ENCODE measurements at places on chromosomes 1 and 21.

DNA sequence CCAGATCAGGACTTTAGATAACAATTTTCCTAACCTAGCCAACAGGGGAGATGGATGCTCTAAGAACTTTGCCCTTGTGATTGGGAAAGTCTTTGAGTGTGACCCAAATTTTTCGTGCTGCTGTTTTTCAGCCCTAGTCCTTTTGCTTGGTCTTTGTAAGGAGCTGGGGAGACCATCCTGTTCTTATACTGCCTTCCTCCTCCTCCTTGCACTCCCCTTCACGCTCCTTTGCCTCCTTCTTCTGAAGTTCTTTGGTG lies 5.7 kb downstream of the KCNQ4 start:
- DNase-seq = no peak

GRCh38 chr1:37513795-37514349 lies 694 bp downstream of the MEAF6 start:
- DNase-seq = no peak

- DNase-seq = no peak
These were observed 211.1 kb downstream of the NPHP4 start for GRCh38 chr1:5781079-5781478.

DNA sequence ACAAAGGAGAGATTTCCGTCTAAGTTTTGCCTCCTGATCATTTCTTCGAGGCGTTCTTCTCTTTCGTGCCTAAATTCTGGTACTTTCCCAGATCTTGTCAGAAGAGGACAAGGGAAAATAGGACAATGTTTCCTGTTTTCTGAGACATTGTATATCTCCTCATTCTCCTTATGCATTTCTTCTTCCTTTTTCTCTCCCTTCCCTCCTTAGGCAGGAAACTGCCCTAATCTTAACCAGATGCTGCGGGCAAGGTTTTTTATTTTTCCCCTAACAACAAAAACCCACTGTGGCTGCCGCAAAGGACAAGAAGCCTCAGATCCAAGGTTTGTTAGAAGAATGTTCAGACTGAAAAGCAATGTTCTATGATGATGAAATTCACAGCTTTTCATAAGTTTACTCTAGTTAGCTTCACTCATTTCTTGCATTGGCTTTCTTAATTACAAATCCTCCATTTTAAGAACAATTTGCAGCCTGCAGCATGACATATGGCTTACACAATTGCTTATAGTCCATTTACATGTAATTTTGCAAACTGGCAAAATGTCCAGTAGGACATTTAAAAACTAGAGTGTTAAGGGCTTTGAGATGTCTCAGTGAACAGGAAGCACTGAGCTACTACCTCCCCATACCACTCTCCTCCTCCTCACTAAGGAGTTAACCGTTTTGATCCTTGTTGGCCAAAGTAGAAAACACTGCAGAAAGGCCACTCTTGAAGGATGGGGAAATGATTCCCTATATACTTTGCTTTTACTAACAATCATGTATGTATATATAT lies 624 bp downstream of the CTSK start:
- no peak for DNase-seq

DNA sequence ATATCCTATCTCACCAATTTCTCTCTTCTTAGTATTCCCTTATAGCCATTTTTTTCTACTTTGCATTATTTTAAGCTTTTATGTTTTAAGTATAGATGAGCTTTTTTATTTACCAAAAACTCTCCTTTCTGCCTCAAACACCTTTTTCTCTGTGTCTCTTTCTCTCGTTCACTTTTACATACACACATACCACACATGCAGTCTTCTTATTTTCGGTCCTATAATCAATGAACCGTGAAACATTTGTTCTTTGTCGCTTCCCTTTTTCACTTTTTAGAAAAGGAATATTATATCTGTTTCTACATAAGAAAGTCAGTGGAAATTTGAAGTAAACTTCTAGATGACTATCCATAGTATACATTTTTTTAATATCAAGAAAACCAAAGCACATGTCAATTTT lies 183.2 kb downstream of the MRPL39 start:
- no peak for DNase-seq

DNA sequence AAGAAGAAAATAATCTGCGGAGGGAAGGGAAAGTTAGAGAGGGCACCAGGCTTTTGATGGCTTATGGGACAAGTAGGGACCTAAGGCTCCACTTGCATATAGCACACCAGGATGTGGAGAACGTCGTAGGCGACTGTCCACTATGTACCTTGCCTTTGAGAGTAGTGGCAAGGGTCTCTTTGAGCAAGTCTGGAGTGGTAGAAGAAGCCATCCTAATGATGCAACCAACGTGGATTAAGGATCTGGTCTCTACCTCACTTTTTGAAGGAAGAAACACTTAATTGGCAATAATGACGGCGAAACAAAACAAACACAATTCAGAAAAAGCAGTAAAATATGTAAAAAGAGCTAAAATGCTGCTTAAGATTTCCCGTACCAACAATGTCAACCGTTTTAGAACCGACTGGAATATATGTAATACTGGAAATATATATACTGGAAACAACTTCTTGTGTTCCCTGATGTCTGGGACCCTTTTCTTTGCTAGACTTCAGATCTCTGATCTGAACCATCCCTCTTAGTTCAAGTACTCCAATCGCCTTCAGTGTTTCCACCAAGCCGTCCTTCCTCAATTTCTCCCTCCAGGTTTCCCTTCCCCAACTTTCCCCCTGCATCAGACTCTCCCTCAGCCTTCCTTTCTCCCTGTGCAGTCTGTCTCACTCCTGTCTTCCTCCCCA lies 821 bp upstream of the KHDRBS1 start:
- DNase-seq = no peak

GRCh38 chr1:150066838-150067183 lies 765 bp upstream of the VPS45 start:
- DNase-seq = no peak

GRCh38 chr1:94542088-94542870 lies 720 bp upstream of the F3 start:
- DNase-seq = no peak

DNA sequence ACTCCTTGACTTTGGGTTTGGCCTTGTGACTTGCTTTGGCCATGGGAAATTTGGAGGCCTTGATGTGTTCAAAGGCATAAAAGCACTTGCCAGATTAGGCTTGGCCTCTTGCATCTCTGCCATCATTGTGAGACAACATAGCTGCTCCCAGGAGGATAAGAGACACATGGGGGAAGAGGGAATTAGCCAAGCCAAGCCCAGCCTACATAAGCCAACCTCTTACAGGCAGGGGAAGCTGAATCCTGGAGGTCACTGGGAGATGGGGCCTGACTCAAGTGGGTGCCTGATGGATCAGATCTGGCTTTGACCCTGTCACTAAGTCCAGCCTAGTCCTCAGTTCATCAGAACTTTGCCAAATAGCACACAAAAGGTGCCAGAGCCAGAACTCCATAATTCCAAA lies 37.6 kb upstream of the HMGB4 start:
- DNase-seq = no peak

DNA sequence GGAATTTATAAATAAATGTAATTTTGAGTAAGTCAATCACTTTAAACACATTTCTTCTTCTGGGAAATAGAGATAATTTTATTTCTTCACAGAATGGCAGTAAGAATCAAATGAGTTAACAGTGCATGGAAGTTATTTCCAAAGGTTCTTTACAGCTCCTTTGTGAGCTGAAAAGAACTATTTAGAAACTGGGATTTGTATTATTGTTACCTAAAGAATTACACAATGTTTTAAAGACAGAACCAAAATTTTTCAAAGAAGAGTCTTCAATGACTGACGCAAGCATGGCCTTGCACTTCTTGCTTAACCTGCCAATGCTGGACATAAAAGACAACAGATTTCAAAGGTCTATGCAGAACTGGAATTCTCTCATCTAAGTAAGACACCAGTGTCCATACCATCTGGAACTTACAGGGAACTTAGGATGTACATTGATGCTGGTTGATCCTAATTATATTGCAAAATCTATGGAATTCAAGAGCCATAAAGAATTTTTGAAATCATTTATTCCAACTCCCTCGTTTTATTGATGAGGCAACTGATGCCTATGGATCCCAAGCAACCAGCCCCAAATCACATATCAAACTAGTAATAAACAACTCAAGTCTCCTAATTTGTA lies 2.7 kb downstream of the COLGALT2 start:
- no peak for DNase-seq

GRCh38 chr1:27951396-27951795 lies 8.4 kb upstream of the XKR8 start:
- no peak for DNase-seq

- no peak for DNase-seq
These were observed 15.3 kb upstream of the ZNF644 start for GRCh38 chr1:91036894-91037829.

GRCh38 chr1:97334454-97334853 lies 586.4 kb downstream of the DPYD start:
- DNase-seq = no peak

DNA sequence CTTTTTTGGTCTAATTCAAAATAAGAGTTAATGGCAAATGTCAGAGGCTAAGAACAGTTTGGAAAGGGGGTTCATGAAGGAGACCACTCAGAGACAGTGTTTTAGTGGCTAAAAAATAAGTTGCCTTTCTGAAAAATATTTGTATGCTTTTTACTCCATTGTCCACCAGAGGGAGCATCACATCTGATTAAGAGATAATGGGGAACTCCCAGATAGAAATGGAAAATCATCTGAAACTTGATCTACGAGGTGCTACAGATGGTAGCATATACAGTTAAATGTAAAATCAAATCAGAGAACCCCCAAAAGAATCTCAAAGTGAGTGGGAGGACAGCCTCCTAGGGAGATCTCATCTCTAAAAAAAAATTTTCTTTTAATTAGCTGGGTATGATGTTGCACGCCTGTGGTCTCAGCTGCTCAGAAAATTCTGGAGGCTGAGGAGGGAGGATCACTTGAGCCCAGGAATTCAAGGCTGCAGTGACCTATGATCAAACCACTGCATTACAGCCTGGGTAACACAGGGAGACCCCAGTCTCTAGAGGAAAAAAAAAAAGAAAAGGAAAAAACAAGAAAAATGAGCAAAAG lies 9.7 kb downstream of the SMYD3 start:
- DNase-seq = peak; percentile 33

DNA sequence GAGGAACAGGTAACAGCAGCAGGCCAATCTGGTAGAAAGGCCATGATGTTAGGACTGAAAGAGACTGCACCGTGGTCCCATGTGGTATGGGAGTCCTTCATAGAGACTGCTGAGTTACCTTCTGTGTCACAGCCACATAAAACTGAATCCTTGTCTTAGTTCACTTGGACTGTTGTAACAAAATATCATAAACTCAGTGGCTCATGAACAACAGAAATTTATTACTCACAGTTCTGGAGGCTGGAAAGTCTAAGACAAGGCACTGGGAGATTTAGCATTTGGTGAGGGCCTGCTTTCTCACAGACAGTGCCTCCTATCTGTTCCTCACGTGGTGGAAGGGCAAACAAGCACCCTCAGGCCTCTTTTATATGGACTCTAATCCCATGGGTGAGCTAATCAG lies 67.5 kb downstream of the CD2 start:
- DNase-seq = no peak

DNA sequence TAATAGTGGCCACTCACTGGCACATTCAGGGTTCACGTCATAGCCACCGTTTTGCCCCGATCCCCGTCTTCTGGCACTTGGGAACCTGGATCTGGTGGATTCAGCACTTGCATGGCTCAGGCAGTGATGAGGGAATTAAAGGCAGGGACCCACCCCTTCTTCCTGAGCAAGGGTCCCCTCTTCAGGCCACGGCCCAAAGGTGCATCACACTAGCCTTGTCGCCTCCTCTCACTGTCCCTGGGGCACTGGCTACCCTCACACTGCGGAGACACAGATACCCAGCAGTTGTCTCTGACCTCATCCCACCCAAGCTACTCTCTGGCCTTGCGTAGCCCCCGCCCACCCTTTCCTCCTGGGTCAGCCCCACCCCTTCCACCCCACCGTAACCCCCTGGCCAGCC lies 19.9 kb upstream of the LDLRAP1 start:
- no peak for DNase-seq

DNA sequence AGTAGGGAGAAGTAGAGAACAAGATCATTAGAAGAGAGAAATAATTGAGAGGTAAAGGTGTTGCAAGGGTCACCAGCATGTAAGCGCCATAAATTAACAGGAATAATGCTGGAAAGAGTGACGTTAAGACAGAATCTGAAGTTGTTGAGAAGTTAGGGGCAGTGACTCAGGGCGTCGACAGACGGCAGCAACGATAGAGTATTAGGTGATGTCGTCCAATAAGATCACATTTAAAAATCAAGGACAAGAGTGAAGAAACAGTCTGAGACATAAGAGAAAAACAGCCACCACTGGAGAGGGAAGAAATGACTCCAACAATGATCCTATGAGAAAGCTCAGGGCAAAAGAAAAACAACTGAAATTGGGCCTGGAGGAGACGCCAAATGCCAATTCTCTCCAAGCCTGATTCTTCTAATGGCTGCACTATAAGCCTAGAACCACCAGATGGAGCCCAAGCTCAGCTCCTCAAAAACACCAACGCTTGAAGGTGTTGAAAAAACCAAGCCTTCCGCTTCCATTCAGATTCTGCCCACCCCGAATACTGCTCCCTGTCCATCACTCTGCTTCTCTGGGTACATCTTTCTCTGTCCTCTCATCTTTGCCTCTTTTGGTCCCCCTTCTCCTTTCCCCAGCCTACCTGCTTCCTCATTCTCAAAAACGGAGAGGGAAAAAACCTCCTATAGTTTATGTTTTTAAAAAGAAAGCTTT lies 70.0 kb downstream of the LUZP1 start:
- no peak for DNase-seq

GRCh38 chr21:36877741-36878140 lies 88.7 kb downstream of the HLCS start:
- no peak for DNase-seq

- no peak for DNase-seq
These were observed 22.3 kb downstream of the IL6R start for GRCh38 chr1:154427173-154428139.

DNA sequence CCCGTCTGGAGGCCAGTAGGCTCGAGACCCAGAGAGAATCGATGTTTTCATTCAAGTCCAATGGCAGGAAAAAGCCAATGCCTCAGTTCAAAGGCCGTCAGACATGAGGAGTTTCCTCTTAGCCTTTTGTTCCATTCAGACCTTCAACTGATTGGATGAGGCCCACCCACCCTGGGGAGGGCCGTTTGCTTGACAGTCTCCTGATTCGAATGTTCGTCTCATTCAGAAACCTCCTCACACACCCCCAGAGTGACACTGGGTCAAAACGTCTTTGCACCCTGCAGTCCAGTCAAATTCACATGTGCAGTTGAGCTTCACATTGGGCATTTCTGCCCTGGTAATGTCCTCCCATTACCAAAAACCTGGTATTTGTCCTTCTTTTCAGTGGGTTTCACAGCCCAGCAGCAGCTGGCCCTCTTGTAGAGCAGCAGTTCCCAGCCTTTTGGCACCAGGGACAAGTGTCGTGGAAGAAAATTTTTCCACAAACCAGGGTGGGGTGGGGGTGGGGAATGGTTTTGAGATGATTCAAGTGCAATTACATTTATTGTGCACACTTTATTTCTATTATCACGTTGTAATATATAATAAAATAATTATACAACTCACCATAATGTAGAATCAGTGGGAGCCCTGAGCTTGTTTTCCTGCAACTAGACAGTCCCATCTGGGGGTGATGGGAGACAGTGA lies 40.1 kb downstream of the RSPH1 start:
- no peak for DNase-seq

All from keratinocyte (primary cell).